T-helper 9 cell (primary cell): ENCODE measurements at places on chromosomes 1 and 21.

GRCh38 chr1:47682786-47683350 lies 245.0 kb downstream of the FOXD2 start:
- no peak for DNase-seq

GRCh38 chr1:12712076-12712475 lies 3.8 kb upstream of the AADACL3 start:
- DNase-seq, result no peak

DNA sequence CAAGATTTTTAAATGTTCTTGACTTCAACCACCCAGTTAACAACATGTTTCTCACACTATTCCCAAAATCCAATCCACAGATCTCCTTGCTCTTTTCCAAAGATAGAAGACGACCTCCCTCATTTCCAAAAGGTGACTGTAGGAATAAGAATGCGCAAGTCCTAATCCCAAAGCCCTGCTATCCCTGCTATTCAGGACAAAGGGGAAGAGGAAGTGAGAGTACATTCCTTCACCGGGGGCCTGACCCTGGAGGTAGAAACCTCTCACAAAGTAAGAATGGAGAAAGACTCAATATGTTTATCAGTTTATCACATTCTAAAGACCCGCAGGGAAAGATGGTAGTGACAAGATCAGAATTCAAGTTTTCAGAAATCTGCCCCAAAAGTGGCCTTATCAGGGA lies 55.7 kb downstream of the PLEKHA6 start:
- DNase-seq, result no peak

- DNase-seq, result no peak
These were observed 23.3 kb downstream of the PAX7 start for GRCh38 chr1:18653916-18654315.

- DNase-seq, result no peak
These were observed 68.5 kb downstream of the NIBAN1 start for GRCh38 chr1:184905601-184906322.

GRCh38 chr1:99331083-99331482 lies 66.8 kb downstream of the PLPPR4 start:
- DNase-seq, result no peak

DNA sequence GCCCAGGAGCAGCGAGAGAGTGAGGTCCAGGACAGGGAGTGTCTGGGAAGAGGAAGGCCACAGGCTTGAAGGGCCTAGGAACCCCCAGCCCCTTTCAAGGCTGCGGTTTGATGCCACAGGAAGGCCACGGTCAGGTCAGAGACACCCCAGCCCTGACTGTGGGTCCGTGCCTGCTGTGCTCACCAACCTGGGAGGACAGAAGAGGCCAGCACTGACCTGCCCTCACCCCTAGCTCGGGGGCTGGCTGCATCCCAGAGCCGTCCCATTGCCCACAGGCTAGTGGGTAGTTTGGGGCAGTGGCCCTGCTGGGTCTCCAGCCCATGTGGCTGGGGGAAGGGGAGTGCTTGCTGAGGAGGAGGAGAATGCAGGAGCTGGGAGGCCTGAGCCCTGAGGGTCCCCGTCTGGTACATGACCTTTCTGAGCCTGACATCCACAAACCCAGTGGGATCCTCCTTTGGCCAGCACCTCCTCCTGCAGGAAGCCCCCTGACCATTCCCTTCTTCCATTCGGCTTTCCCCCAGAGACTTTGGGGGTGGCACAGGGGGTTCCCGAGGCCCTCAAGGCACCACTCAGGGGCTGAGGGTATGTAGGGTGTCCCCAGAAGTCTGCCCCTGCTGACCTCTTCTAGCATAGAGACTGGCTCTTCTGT lies 54.3 kb downstream of the WNT9A start:
- DNase-seq, result no peak

DNA sequence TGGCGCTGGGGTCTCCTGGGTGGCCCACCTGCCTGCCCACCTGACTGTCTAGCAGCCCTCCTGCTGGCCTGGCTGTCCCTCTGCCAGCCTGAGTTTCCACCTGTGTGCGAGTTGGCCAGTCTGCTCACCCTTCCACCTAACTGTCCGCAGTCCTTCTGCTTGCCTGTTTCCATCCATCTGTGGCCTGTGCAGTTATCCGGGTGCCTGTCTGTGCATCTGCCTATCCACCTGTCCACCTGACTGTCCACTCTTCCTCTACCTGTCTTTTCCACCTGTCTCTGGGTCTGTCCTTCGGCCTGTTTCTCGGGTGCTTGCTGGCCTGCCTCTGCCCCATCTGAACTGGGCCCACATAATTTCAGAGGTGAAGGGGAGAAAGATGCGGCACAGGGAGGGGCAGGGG lies 1.9 kb downstream of the KCNQ4 start:
- no peak for DNase-seq

DNA sequence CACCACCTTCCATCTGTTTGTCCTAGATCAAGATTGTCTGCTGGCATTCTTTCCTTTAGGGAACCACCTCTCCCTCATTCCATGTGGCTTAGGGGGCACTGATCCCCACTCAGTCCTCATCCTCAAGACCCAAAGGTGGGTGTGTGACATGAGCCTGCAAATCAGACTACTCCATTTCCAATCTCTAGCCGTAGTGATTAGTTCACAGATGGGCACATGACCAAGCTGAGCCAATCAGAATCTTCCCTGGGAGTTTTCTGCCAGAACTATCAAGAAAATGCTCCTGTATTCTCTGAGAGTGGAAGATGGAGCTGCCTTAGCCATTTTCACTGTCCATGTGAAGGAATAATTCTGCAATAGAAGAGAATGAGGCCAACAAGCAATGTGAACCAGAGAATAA lies 19.3 kb upstream of the PTPRF start:
- no peak for DNase-seq

- no peak for DNase-seq
These were observed 20.1 kb upstream of the PDE4B start for GRCh38 chr1:65772607-65773006.

DNA sequence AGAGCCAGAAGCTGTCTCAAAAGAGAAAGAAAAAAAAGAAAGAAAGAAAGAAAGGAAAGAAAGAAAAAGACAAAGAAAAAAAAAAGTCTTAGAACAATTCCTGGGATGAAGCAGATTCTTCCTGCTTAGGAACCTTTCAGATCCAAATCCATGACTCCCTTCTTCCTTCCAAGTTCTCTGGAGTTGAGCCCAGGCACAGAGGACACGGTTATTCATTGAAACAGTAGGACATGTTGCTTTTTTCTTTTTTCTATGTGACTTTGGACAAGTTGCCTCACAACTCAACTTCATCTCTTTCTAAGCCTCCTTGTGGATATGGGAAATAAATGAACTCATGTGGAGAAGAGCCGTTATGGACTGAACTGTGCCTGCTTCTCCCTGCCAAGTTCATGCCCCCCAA lies 14.7 kb upstream of the TNFRSF8 start:
- no peak for DNase-seq

DNA sequence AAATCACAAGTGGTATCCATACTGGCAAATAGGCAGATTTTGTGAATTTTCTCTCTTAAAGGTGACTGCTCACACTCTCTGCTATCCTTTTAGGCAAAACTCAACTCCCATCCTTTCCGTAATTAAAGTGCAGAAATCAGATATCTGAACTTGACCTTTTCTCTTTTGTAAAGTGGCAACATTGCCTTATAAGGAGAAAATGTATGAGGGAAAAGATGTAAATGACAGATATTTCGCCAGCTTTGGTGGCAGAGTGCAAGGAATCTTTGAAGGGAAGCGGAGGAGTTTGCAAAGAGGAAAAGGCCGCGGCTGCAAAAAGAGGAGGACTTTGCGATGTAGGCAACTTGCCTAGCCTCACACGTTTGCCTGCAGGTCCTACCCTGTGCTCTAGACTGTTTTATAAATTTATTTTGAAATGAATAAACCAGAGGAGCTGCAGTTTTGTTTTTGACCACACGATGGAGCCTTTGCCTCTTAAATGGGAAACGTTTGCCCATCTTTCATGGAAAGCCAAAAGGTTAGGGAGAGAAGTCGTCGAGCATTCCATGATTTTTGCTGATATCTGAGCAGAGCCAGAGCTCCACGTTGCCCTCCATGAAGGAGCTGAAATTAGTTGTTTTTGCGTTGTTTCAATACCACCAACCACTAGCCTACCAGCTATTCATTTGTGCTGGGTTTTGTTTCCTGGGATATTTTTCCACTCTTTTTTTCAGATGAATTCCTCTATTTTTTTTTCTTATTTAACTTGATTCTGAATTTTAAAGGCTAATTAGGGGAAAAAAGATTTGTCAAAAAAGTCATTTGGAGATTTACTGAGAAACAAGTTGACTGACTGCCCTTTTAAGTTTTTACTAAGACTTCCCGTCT lies 242.3 kb downstream of the LMX1A start:
- no peak for DNase-seq

GRCh38 chr1:206772243-206772937 lies at the start of gene IL10:
TSS of gene IL10 (minus strand) at chr1:206772494. CDS start at chr1:206772435, 59 bp downstream.
- no peak for DNase-seq

DNA sequence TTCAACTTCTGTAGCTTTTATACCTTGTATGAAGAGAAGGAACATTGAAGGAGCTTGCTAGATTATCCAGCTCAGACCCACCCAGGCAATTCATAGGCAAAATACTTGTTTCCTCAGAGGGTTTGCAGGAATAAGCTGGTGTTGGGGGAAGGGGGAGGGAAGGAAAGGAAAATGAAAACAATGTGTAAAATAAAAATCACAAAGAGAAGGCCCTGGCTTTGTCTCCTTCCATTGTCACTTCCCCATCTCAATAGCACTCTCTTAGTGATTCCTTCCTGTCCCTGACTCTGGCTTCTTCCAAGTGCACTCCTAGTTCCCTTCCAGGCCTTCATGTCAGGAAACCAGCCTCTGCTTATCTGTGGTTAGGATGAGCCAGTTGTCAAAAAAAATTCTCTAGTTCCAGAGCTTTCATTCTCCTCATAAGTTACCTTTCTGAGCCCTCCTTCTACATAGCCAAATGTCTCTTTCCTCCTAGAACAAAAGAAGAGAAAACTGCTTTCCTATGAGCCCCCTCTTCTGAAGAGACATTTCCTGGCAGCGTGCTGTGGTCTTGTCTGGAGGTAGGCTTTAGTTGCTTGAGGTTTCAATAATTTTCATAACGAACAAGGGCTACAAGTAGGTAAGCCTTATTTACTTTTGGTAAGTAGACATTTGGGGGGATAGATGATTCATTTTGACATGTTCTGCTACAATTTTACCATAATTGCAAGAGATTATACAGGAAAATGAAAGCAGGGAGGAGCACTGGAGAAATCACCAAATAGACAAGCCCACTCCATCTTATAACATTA lies 45.7 kb downstream of the FASLG start:
- no peak for DNase-seq

- DNase-seq, result no peak
These were observed 517.5 kb downstream of the ADGRL2 start for GRCh38 chr1:82318265-82318664.

DNA sequence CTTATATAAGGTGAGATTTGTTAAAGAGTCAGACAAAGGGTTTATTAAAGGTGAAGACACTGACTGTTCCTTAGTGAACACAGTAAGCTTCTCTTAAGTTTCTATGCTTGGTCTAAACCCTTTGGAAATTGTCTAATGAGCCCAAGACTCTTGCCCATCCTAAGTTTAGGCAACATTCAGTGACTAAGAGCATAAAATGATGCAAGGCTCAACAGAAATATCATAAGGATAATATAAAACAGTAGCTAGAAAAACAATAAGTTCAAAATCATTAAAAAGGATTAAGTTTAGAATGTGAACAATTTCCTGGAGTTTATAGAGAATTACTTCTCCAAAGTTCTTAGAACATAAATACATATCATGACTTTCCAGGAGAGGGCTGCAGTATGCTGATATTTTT lies 108.9 kb upstream of the PDC start:
- no peak for DNase-seq

- no peak for DNase-seq
These were observed 215.1 kb downstream of the NCAM2 start for GRCh38 chr21:21213297-21213696.

DNA sequence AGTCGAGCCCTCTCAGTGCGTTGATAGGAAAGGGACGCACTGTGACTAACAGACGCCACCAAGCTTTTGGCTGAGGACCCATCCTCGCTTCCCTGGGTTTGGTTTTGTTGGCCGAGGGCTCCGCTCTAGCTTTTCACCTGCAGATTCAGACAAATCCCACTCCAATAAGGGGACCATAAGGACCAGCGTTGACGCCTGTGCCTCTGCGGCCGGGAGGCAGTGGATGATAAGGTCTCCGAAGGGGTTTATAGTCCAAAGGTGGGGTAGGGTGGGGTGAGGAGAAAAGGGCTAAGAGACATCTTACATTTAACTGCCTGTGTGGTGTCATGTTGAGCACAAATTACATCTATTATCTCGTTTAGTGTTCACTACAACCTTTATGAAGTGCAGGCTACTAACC lies 760 bp downstream of the PEX14 start:
- DNase-seq, result no peak

- no peak for DNase-seq
These were observed 64.2 kb downstream of the TCP10L start for GRCh38 chr21:32520875-32521735.

DNA sequence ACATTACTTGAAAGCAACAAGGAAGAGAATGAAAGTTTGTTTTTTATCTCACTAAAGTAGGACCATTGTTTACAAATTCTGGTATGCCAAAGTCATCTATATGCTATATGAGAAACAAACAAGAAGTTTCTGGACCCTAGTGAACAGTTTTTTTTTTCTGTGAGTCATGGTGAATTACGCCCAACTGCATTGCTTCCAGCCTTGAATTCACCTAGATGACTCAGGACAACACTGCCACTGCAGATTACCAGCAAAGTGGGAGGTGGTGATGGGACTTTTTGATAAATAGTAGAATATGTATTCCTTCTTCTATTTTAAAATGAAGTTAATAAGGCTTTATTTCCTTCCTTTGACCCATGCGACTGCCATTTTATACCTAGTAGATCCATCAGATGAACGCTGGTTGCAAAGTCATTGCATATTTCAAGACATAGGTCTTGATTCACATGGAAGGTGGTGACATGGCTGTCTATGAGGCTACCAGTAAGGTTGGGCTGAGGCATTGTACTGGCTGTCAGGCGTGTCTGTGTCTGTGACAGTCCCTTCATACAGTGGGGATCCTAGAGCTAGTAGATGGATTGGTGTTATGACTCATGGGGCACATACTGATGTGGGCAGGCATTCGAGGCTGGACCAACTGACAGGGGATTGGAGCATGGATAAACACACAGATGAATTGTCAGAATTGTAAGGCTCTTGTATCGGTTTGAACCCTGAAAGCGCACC lies 49.1 kb upstream of the APOBEC4 start:
- DNase-seq, result no peak

DNA sequence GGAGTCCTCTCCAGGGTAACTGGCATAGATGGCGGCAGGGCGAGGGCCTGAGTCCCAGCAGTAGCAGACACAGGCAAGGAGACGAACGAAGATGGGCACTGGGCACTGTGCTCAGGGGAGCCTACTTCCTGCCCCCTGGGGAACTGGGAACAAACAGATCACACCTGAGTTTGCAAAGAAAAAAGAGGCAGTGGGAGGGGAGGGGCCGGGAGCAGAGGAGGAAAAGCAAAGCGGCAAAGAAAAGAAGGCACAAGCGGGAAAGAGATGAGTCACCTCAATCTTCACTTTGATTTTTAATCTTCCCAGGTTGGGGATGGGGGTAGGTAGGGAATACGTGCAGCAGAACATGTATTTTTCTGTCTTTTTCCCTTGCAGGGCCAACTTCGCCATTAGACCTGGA lies 44.0 kb downstream of the ZSCAN20 start:
- DNase-seq, result no peak

GRCh38 chr21:43923391-43923790 lies 58.4 kb downstream of the AGPAT3 start:
- no peak for DNase-seq
